ENCODE measurements at places on chromosomes 2 and 18. TPM values are rescaled to one million over a fixed set of nuclear protein-coding genes. Genes with fewer than 3 reads are reported as not detected.

- H3K27ac ChIP-seq, result peak overlapping the region; percentile 31
- H3K36me3 ChIP-seq, result no peaks in the 10 kb centered on the region
- H3K27me3 ChIP-seq, result no peaks in the 10 kb centered on the region
- peaks cover 27% of the 10 kb centered on the region for H3K4me1 ChIP-seq
These were observed 129.5 kb upstream of the PELI1 start for GRCh38 chr2:64273524-64274398.

- H3K4me1 ChIP-seq, result peaks cover 3% of the 10 kb centered on the region
- H3K27ac ChIP-seq, result no peak overlapping the region
- H3K36me3 ChIP-seq, result no peaks in the 10 kb centered on the region
- no peak overlapping the region for H3K4me3 ChIP-seq
- DNase-seq, result no peak
These were observed 49.8 kb upstream of the SLC1A4 start for GRCh38 chr2:64939332-64939917.

The PTPRM gene
- total RNA-seq, result 28.3 TPM

The NMUR1 gene
- not detected for total RNA-seq

The CNGA3 gene
- not detected for total RNA-seq

DNA sequence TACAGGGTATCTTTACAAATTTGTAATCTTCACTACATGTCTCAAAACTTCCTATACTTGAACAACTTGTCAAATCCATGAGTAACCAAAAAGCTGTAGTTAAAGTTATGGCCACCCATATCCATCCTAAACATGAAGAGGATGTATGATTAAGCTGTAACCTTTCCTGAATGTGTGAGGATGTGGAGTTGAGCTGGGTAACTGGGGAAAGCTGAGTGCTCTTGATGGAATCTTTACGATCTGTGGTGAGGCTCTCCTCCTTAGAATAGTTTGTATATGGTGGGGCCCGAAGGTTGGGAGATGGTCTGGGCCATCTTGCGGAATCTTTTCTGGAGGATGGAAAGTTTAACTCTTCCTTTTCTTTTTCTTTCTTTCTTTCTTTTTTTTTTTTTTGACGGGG, 29.4 kb downstream of the DPP4 start:
- no peak overlapping the region for H3K27ac ChIP-seq
- H3K4me3 ChIP-seq, result no peak overlapping the region
- DNase-seq, result no peak
- H3K36me3 ChIP-seq, result peaks cover 18% of the 10 kb centered on the region
